AG04450 (cell line): ENCODE measurements at places on chromosomes 5 and 9.

GRCh38 chr9:112921549-112921948 is 30.9 kb upstream of the SLC46A2 start:
- peak; percentile 36 for DNase-seq

GRCh38 chr5:53063176-53063575 is 46.4 kb downstream of the MOCS2 start:
- no peak for DNase-seq

- DNase-seq: no peak
These were observed 11.8 kb upstream of the LHFPL2 start for GRCh38 chr5:78660401-78660800.

GRCh38 chr9:72476100-72476499 is 45.3 kb upstream of the TMC1 start:
- no peak for DNase-seq

- DNase-seq: no peak
These were observed 18.2 kb downstream of the C9orf153 start for GRCh38 chr9:86241216-86241615.

- no peak for DNase-seq
These were observed 7.4 kb downstream of the GALNT10 start for GRCh38 chr5:154197801-154198491.

DNA sequence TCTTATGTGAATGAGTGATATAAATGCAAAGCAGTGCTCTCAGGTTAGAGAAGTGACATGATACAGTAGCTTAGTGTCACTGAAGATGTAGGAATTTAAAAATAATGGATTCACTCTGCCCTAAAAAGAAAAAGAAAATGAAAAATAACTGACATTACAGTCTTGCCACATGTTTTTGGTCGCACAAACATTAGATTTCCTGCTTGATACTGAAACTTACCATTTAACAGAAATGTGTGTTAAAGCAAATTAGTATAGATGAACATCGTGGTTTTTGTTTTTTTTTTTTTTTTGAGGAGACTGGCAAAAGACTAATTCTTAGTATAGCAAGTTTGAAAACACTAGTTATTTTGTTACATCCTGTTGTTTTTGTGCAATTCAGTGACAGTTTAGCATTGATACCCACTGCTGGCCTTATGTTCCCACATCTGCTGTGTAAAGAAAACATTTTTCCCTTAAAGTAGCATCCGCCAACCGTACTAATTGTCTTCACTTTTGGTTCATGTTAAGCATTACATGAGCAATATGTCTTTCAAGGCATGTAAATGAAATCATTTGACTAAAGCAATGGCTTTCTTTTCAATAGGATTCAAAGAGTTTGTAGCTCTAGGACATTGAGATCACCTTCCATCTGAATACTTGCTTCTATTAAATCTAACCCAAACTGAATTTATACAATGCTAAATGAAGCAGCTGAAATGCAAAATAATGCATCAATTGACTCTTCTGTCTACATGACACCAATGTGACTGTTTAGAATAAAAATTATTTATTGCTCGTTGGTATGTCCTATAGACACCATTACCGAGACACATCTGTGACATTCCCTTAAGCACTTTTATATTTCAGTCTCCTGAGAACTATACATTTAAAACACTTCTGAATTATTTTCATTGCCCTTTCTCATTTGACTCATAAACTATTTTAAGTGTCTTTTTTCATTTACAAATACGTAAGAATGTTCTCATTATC is 859.1 kb downstream of the MAT2B start:
- DNase-seq: no peak

GRCh38 chr9:121452085-121452484 is 47.6 kb downstream of the GGTA1 start:
- no peak for DNase-seq

- no peak for DNase-seq
These were observed 34.6 kb upstream of the TNIP1 start for GRCh38 chr5:151115272-151115905.

GRCh38 chr9:85118990-85119755 is 449.6 kb downstream of the NTRK2 start:
- no peak for DNase-seq

DNA sequence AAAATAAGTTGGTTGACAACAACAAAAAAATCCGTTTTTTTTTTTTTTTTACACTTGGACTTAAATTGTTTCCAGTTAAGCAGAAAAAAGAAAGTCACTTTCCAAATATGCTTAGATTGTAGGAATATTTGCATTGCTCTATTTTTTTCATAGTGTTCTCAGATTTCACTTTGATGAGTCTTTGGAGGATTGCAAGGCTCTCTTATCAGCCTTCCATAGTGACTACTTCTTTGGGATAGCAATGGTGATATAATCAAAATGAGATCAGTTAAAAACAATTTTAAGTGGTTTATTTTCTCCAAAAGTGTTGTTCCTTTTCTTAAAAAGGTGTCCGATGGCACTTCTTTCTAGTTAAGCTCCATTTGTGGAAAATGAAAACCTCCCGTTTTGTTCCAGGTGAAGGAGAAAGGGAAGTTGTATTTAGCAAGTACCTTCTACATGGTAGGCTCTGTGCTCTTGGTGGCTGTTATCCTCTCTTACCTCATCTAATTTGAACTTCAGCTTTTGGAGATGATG is 3.9 kb downstream of the RASGRF2 start:
- DNase-seq: no peak

DNA sequence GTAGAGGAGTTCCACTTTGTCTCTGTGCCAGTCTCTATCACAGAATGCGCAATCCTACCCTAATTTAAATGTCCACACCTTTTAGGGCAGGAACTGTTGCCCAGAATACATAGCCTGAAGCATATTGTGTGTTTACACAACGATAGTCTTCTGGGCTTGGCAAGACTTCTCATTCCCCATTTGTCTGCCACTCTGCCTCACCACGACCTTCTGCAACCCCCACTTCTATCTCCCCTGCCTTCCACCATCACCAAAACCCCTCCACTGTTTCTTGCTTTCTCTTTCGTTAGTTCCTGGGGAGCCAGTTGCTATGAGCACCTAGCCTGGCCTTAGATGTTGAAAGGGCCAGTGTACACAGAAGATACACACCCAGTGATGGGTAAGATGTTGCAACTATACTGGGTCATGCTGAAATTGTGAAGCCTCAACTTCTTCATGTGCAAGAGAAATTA is 883 bp upstream of the RNF145 start:
- DNase-seq: no peak

DNA sequence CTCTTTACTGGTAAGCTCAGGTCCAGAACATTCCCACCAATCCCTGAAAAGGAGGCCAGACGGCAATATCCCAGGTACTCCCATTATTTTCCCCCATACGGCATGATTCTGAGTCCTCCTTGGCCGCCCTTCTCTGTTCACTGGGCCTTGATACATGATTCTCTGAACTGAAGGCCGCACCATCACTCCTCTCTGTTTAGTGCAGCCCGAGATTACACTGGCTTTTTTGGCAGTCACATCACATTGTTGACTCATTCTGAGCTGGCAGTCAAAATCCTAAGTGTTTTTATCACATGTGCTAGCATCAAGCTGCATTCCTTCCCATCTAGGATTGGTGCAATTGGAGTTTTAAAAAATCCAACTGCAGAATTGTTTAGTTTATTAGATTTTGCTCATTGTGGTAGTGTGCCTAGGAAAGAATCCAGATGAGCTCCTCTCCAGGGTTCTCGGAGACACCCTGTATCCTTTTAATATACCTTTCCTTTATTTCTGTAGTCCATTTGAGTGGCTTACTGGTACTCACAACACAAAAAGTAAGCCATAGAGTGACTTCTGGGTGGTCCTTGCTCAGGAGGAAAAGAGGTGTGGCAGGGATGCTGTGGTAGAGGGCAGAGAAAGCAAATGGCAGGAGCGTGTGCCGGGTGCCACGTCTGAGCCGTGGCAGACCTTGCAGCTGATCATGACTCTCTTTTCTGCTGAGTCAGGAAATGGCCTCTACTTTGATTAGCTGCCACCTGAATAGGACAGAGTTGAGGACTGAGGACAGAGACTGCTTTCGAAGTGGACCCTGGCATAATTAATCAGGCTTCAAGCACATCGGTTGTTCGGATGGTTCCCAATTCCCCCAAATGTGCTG is 121.1 kb upstream of the IL12B start:
- DNase-seq: peak; percentile 88

- no peak for DNase-seq
These were observed 3.8 kb downstream of the SELENOP start for GRCh38 chr5:42807722-42808447.

DNA sequence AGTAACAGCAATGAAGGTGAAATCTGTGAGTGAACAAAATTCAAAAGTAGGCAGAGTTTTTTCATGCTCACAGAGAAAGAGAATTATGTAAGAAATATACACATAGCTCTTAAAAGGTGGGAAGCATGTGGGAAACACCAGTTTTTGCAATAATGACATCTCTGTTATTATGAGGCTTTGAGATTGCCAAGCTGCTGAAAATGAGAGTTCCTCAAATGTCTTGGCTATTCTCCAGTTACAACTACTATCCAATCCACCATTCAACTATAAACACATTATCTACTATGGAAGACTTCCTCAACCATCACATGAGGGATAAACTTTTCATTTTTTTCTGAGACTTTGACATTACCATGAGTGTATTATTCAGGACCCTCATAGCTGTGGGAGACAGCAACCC is 420.8 kb upstream of the ACTBL2 start:
- DNase-seq: no peak

DNA sequence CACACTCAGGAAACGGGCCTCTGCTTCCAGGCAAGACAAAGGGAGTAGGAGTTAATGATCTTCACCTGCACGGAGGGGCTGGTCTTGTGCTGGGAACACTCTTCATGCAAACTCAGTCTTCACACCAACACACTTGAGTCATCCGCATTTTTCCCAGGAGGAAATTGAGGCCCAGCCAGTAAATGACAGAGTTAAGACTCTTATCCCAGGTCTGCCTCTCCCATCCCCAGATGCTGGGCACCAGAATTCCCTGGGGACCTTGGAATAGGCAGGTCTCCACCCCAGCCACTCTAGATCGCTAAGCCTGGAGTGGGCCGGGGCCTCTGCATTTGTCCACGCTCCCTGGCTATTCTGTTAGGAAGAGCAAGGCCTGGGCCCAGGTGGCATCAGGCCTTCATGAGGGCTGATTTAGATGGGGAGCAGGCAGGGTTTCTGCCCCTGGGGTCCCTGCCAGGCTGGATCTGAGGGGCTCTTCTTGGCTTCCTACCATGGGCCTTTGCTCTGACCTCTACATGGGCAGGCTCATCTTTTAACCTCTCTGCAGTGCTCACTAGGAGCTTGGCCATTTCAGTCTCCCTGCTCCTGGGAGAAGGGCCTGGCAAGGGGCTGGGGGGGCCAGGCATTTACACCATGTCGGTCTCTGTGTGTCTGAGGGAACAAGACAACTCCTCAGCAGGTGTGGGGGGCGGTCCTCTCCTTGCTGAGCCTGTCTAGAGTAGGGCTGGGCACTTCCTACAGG is 77.3 kb downstream of the AMBP start:
- DNase-seq: no peak

- no peak for DNase-seq
These were observed 91.8 kb upstream of the MTAP start for GRCh38 chr9:21710548-21711191.

GRCh38 chr5:139268364-139269202 is 25.0 kb upstream of the MATR3 start:
- DNase-seq: no peak

DNA sequence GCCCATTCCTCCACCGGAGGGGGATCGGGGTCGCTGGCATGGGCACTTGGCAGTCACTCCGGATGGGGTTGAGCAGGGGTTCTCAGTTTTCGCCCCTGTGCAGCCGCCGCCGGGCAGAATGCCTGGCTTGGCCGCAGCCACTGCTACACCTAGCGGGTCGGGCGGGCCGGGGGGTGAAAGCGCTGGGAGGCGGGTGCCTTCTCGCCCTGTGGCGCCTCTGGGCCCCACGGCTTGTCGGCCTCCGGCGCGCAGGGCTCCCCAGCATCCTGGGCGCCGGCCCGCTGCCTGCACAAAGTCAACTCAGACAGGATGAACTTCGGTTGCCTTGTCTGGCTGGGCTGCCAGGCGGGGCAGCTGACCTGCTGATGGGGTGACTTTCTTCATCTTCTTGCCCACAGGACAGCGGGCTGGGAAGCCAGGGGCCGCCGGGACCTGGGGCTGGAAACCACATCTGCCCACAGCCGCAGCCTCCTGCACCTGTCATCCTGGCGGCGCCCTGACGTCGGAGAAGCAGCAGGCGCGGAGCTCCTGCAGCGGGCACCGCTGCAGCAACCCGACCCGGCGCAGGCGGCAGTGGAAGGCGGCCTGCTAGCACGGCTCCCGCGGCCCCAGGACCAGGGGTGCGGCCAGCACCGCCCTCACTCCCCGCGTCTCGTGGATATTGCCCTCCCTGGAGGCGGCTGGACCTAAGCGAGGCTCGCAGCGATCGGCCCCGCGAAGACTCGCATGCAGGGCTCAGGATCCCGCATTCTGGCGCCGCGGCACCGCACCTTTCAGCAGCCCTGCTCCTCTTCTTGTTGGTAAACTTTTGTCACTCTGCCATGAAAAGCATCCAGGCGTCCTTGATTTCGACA is 1.3 kb upstream of the ANKRD18A start:
- no peak for DNase-seq

DNA sequence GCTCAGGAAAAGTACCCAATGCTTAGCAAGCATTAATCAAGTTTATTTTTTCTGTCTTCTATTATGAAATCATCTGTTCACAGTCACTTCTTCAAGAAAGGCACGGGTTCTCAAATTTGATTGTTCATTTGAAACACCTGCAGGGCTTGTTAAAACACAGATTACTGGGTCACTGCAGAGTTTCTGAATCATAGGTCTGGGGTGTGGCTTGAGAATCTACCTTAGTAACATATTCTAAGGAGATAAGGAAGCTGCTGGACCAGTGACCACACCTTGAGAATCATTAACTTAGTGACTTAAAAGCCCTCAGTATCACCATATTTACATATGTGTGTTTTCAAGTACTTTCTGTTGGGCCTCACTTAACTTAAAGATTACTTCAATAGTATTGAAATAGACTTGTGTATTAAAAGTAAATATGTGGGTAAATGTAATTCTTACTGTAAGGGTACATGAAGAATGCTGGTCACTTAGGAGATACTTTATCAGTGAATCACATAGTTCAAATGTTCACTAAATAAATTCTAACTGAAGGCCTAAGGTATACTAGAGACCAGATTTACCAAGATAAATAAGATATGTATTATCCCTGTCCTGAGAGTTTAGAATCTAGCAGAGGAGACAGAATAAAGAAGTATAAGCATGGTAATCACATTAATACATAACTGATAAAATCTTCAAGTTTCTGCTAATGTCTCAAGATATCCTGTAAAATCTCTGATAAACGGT is 1342.1 kb upstream of the C9orf72 start:
- no peak for DNase-seq

GRCh38 chr9:14402583-14402982 is 88.6 kb upstream of the NFIB start:
- no peak for DNase-seq

- peak; percentile 50 for DNase-seq
These were observed 637 bp upstream of the ERBIN start for GRCh38 chr5:65925601-65926275.

- no peak for DNase-seq
These were observed 137.7 kb downstream of the SPATA31D1 start for GRCh38 chr9:82126256-82126655.

DNA sequence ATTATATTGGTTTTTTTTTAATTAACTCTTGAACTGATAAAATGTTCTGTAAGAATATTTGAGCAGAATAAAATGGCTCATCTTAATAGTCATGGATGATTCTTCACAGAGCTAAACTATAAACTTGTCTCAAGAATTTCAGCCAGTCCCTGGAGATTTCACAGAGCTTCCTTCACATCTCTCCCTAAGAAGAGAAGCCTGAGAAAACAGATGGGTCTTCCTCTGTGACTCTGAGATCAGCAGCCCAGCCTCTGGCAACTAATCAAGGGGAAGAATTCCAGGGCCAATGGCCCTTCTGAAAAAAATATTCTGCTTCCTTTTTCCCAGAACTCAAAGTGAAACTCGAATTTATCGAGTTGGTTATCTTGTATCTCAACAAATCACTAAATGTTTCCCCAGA is 122.2 kb upstream of the ITGA1 start:
- no peak for DNase-seq
